ENCODE measurements at places on chromosomes 3 and 15. TPM values are rescaled to one million over a fixed set of nuclear protein-coding genes. Genes with fewer than 3 reads are reported as not detected.

TMEM40 gene
- 4.0 TPM for total RNA-seq

PLA2G4E gene
- total RNA-seq, result 0.06 TPM

ZNF385D gene
- 1.3 TPM for total RNA-seq

PTPRG gene
- total RNA-seq, result 45.7 TPM

AGBL1 gene
- total RNA-seq, result 0.04 TPM

LMOD3 gene
- 0.11 TPM for total RNA-seq

IL5RA gene
- total RNA-seq, result 0.07 TPM

BTLA gene
- total RNA-seq, result not detected

C3orf20 gene
- total RNA-seq, result 0.92 TPM

PTH1R gene
- total RNA-seq, result 101 TPM

MORC1 gene
- not detected for total RNA-seq

CFAP100 gene
- not detected for total RNA-seq

TPRG1 gene
- 0.48 TPM for total RNA-seq

GPR160 gene
- not detected for total RNA-seq

CLRN1 gene
- total RNA-seq, result not detected

HGD gene
- 0.39 TPM for total RNA-seq

C3orf85 gene
- total RNA-seq, result not detected

ACY1 gene
- 99.7 TPM for total RNA-seq

LMAN1L gene
- not detected for total RNA-seq

MTFMT gene
- 51.8 TPM for total RNA-seq

MCTP2 gene
- 0.83 TPM for total RNA-seq

SKOR1 gene
- 1.1 TPM for total RNA-seq

RNU6-1 gene
- total RNA-seq, result not detected

GOLGA6D gene
- 0.06 TPM for total RNA-seq

CFAP44 gene
- 47.2 TPM for total RNA-seq

IGSF10 gene
- total RNA-seq, result 0.18 TPM

CSPG5 gene
- total RNA-seq, result 5.0 TPM

POC1A gene
- 12.4 TPM for total RNA-seq

PATL2 gene
- 0.33 TPM for total RNA-seq

DLL4 gene
- total RNA-seq, result 0.11 TPM

NR2C2 gene
- total RNA-seq, result 19.9 TPM

TMEM41A gene
- 40.9 TPM for total RNA-seq

GOLGA8N gene
- total RNA-seq, result 4.9 TPM

LINGO1 gene
- total RNA-seq, result 31.8 TPM

MNS1 gene
- total RNA-seq, result 1.5 TPM

SEC61A1 gene
- 92.4 TPM for total RNA-seq

INTS14 gene
- total RNA-seq, result 25.0 TPM

CHRD gene
- total RNA-seq, result 33.0 TPM

LRRC3B gene
- 0.09 TPM for total RNA-seq

FSIP1 gene
- 0.42 TPM for total RNA-seq

SLC24A5 gene
- not detected for total RNA-seq

C15orf62 gene
- total RNA-seq, result 1.2 TPM

MKRN3 gene
- not detected for total RNA-seq
